Natural killer cell treated with Interleukin-12 subunit alpha and Interleukin-12 subunit beta and Interleukin-15 and Interleukin-18, amount 100 ng/mL, for 72 hours (primary cell): ENCODE measurements at places on chromosomes 7 and 10. TPM values are rescaled to one million over a fixed set of nuclear protein-coding genes. Genes with fewer than 3 reads are reported as not detected.

DKK1 gene
- not detected for total RNA-seq

BET1 gene
- 18.1 TPM for total RNA-seq

ZNF425 gene
- 0.39 TPM for total RNA-seq

NEBL gene
- total RNA-seq = not detected

MIOS gene
- 22.0 TPM for total RNA-seq

OPTN gene
- total RNA-seq = 89.6 TPM

FKBP9 gene
- total RNA-seq = 0.74 TPM

SORBS1 gene
- total RNA-seq = 1.4 TPM

HOXA5 gene
- 0.64 TPM for total RNA-seq

HTRA1 gene
- total RNA-seq = not detected

INA gene
- not detected for total RNA-seq

PIK3CG gene
- total RNA-seq = 80.7 TPM

SPOCK2 gene
- total RNA-seq = 25.9 TPM

DPCD gene
- 11.2 TPM for total RNA-seq

FAM25A gene
- total RNA-seq = not detected

NPTX2 gene
- total RNA-seq = not detected

AFAP1L2 gene
- 8.8 TPM for total RNA-seq

DBF4 gene
- 40.6 TPM for total RNA-seq

LIPF gene
- not detected for total RNA-seq

DRGX gene
- not detected for total RNA-seq

C10orf143 gene
- 2.4 TPM for total RNA-seq

TMEM236 gene
- 0.10 TPM for total RNA-seq

UBTD1 gene
- 5.6 TPM for total RNA-seq

SFRP4 gene
- total RNA-seq = not detected

AGR2 gene
- total RNA-seq = not detected

NAT16 gene
- total RNA-seq = not detected

FOXP2 gene
- total RNA-seq = not detected

PHKG1 gene
- total RNA-seq = 1.6 TPM

STEAP1 gene
- 37.2 TPM for total RNA-seq

BLOC1S2 gene
- 40.5 TPM for total RNA-seq

CPA2 gene
- not detected for total RNA-seq

AKR1C8 gene
- total RNA-seq = 0.38 TPM

TUBB8 gene
- total RNA-seq = not detected

ABCC2 gene
- total RNA-seq = 3.4 TPM

FGFR2 gene
- total RNA-seq = not detected

DTX2 gene
- 36.5 TPM for total RNA-seq

PDE6C gene
- total RNA-seq = not detected

AMZ1 gene
- total RNA-seq = not detected

GHRHR gene
- total RNA-seq = not detected

CAMK1D gene
- total RNA-seq = 16.3 TPM

TMEM168 gene
- total RNA-seq = 25.7 TPM

LAMB1 gene
- total RNA-seq = not detected

C10orf62 gene
- total RNA-seq = not detected

SPAM1 gene
- not detected for total RNA-seq

WASL gene
- 6.3 TPM for total RNA-seq

TMEM130 gene
- total RNA-seq = not detected
